ENCODE measurements at places on chromosomes 12 and 14.

- DNase-seq: no peak
Measured at GRCh38 chr12:50047693-50048250, 9.6 kb upstream of the ASIC1 start.

DNA sequence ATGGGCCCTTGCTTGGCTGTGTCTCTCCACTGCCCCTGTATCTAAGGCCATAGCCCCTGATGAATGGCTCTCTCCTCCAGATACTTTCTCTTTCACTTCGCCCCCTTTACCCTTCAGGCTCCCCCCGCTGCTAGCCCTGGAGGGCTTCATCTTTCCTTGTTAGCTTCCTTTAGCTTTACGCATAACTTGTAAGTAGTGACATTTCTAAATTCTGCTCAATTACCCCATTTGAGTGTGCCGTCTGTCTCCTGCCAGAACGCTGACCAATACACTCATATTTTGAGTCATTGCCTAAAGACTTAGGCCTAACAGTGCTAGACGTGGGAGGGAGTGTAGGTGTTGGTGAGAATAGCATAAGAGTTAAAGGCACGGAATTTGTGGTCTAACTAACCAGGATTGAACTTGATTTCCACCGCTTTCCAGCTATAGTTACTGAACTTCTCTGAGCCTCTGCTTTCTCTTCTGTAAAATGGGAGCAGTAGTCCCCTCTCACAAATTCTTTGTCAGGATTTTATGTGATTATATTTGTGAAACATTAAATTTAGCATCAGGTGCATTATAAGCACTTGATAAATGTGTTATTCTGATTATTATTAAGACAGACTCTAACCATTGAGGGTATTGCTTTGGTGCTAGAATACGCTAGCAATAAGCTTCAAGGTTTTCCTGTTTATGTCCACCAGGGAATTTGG lies 129.3 kb downstream of the ZFP36L1 start:
- DNase-seq: no peak

DNA sequence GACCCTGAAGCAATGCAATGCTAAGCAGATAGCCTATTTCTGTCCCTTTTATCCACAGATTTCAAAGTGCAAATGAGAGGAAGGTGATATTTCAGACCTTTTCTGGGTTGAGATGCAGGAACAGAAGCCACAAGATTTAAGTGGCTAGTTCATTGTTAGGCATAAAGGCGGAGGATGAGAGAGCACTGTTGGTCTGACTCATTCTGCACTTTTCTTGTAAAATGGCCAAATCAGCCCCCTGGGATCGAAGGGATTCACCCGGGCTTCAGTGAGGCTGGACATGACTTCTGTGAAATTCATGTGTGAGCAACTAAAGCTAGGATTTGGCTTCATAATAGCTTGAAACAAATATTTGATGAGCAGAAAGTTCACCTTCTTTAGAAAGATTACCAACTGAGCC lies 101.9 kb upstream of the OVCH1 start:
- DNase-seq: no peak

DNA sequence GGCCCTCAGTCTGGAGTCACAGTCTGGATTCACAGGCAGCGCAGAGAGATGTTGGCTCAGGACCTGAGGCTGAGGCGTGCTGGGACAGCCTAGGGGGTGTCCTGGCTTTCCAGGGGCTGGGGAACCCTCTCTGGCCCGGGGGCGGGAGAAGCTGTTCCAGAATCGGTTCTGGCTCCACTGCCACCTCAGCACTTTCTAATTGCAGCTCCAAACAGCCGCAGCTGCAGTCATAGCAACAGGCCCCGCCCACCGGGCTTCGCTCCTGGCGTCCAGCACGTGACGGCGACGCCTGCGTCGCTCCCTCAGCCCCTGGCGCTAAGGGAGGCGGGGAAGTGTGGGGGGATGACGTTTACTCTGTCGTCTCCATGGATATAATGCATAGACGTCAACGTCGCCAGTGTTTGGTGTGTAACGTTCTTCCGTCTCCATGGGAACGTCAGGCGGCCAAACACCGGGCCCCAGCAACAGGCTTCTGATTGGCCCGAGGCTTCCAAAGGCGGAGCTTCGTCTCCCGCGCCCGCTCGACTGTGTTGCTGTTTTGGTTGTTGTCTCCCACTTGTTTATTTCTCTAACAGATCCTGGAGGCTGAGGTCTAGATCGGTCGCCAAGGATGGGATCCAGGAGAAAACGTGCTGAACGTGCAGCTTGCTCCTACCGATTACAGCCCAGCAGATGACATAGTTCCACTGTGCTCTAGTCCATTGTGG lies 19.7 kb upstream of the FOS start:
- DNase-seq: peak; percentile 100

DNA sequence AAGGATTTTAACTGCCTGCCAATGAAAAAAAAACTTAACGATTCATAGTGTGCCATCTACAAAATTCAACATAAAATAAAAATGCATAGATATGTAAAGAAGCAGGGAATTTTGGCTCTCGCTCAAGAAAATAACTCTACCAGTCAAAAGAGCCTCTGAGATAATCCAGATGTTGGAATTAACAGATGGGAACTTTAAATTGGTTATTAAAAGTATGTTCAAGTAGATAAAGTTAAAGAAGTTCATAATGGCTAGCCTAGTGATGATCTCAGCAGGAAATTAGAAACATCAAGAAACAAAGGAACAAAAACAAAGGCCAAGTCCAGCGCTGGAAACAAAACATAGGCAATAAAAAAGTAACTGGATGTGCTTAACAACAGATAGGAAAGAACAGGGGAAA lies 23.1 kb downstream of the PIK3C2G start:
- no peak for DNase-seq

GRCh38 chr14:89444044-89444443 lies 27.0 kb upstream of the FOXN3 start:
- no peak for DNase-seq

- no peak for DNase-seq
Measured at GRCh38 chr12:47268501-47269454, 189.0 kb upstream of the AMIGO2 start.
